ENCODE measurements at places on chromosomes 7 and 10. TPM values are rescaled to one million over a fixed set of nuclear protein-coding genes. Genes with fewer than 3 reads are reported as not detected.

DNA sequence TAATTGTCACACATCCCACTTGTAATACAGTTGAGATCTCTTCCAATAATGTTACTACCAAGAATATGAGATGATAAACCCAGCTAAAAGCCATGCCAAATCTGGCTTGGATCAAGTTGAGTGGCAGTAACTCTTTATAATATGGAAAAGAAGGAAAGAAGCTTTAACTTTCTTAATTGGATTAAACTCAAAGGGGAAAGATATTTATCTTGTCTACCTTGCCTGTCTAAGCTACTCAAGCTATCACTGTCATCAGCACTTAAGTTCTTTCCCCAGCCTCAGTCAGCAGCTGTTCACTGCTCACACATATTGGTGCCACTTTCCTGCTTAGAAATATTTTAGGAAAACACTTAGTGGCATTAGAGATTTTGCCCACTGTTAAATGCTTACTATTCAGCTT is 350.7 kb downstream of the IPMK start:
- no peak for DNase-seq
- H3K36me3 ChIP-seq = no peaks in the 10 kb centered on the region
- no peaks in the 10 kb centered on the region for H3K4me1 ChIP-seq
- no peaks in the 10 kb centered on the region for H3K27me3 ChIP-seq
- no peak overlapping the region for H3K4me3 ChIP-seq

DNA sequence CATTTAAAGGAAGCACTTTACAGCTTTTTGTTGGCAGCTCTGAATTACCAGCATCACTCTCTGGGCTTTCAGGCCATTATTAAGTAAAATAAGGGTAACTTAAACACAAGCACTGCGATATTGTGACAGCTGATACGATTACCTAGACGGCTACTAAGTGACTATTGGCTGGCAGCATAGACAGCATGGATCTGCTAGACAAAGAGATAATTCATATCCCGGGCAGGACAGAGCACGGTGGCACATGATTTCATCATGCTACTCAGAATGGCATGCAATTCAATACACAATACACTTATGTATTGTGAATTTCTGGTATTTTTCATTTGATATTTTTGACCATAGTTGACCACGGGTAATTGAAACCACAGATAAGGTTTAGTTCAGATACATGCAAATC is 522.0 kb upstream of the LRRN3 start:
- peaks cover 3% of the 10 kb centered on the region for H3K4me1 ChIP-seq
- no peaks in the 10 kb centered on the region for H3K27me3 ChIP-seq
- no peaks in the 10 kb centered on the region for H3K36me3 ChIP-seq
- H3K4me3 ChIP-seq = peak overlapping the region; percentile 23
- peak overlapping the region; percentile 28 for H3K27ac ChIP-seq

DNA sequence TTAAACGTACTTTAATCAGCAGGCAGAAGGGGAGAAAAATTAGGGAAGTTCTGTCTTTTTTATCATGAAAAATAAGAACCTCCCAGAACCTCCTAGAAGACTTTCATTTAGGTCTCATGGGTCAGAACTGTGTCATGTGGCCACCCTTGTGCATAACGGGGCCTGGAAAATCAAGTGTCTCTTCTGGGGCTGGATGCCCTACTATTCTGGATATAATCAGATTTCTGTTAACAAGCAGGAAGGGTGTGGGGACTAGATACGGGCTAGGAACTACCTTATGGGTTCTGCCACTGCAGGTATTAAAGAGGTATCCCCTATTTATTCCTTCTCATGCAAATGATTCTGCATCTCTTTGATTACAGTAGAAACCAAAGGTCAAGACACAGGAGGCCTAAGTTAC is 14.1 kb downstream of the LANCL2 start:
- no peak for DNase-seq
- H3K27me3 ChIP-seq = no peaks in the 10 kb centered on the region
- no peak overlapping the region for H3K4me3 ChIP-seq
- no peak overlapping the region for H3K27ac ChIP-seq
- H3K4me1 ChIP-seq = no peaks in the 10 kb centered on the region
- no peaks in the 10 kb centered on the region for H3K36me3 ChIP-seq

DNA sequence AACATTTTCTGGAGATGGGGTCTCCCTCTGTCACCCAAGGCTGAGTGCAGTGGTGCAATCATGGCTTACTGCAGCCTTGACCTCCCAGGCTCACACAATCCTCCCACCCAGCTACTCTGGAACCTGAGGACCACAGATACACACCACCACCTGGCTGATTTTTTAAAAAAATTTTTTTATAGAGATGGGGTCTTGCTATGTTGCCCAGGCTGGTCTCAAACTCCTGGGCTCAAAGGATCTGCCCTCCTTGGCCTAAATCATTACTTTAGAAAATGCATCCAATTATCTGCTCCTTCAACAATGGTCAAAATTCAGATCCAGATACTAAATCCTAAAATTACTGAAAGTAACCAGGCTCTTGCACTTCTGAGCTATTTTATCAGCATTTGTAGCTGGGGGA is 55.2 kb downstream of the CTBP2 start:
- H3K36me3 ChIP-seq = peaks cover 28% of the 10 kb centered on the region
- no peak for DNase-seq
- H3K4me3 ChIP-seq = no peak overlapping the region
- no peaks in the 10 kb centered on the region for H3K4me1 ChIP-seq

- H3K4me3 ChIP-seq = no peak overlapping the region
- H3K27ac ChIP-seq = no peak overlapping the region
- DNase-seq = peak; percentile 89
- peaks cover 26% of the 10 kb centered on the region for H3K4me1 ChIP-seq
Observed at GRCh38 chr10:79424221-79425073, 21.0 kb downstream of the ZCCHC24 start.

Gene LRIT2
- total RNA-seq = not detected

DNA sequence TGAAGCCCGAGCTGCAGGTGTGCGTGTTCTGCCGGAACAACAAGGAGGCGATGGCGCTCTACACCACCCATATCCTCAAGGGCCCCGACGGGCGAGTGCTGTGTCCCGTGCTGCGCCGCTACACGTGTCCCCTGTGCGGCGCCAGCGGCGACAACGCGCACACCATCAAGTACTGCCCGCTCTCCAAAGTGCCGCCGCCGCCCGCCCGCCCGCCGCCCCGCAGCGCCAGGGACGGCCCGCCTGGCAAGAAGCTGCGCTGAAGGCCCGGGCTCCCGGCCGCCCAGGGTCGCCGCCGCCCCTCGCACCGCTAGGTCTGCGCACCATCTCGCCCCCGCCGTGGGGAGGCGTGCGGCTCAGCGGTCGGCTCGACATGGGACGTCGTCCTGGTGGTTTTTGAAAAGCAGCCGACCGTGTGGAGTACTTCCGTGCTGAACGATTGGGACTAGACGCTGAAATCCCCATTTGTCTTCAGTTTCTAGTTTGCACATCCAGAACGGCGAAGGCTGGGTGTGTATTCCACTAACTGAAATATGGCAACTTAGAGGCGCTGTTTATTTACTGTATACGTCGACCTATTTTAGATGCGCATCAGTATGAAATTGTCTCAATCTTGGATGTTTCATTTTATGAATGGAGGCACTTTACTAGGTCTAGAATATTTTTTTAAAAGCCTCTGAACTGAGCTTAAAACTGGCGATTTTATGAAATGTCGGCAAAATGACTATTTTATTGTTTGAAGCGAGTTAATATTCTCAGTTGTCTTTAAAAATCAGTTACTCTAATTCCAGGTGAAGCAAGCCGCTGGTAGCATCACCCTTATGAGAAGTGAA is 1.1 kb downstream of the NANOS1 start:
- H3K27me3 ChIP-seq = no peaks in the 10 kb centered on the region
- peak; percentile 73 for DNase-seq
- H3K4me3 ChIP-seq = peak overlapping the region; percentile 90
- H3K27ac ChIP-seq = peak overlapping the region; percentile 47
- peaks cover 35% of the 10 kb centered on the region for H3K36me3 ChIP-seq
- H3K4me1 ChIP-seq = peaks cover 24% of the 10 kb centered on the region

DNA sequence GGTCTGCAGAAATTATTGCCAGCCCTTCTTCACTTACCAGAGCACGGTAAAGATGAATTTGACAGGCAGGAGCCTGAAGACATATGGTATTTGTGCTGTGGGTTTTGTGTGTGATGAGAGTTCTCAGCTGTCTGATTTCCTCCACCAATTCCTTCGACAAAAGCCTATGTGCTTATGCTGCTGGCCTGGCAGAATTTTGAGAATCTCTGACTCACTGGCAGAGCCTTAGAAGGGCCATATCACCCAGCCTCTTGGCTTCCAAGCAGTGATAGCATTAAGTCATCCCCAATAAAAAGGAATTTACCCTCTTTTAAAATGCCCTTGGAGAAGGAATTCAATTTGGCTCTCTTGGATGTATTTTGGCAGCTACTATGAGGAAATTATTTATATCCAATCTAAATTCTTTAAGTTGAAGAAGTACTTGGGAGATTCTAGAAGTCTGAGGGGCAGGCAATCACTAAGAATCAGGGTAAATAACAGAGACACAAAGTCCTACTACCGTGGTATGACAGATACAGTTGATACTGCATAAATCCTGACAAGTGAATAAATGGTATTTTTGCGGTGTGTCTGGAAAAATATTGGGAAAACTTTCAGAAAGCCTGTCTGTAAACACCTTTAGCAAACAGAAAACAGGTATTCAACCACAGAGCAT is 68.6 kb upstream of the EFCAB10 start:
- peaks cover 4% of the 10 kb centered on the region for H3K4me1 ChIP-seq
- H3K27me3 ChIP-seq = no peaks in the 10 kb centered on the region
- no peak overlapping the region for H3K4me3 ChIP-seq
- peak; percentile 33 for DNase-seq

Gene VIPR2
- 10.2 TPM for total RNA-seq

DNA sequence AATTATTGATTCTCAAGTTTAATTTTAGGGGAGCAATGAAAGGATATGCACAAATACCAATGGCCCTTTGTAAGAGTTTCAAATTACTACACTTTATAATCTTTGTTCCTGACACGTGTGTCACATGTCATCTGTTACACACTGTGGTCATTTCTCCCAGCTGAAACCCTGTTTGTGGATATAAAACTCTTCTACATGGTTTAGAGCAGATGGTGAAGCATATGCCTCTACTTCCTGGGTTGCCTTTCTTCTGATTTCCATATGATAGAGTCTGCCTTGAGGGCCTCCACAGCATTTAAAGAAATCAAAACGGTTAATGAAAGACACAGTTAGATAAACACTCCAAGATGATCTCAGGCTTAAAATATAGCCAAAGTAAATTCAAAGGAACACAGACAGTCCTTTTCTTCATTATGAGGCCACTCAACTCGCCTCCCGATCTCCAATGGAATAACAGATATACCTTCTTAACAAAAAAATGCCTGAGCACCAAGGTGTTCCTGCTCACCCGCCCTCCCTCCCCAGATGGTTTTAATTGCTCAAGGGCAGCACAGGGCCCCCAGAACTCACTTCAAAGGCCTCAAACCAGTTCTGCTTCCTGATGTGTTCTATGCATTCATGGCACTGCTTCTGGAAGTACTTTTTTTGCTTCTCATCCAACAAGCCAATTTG is 75.0 kb downstream of the CPVL start:
- H3K4me3 ChIP-seq = no peak overlapping the region
- H3K4me1 ChIP-seq = peaks cover 12% of the 10 kb centered on the region
- H3K36me3 ChIP-seq = no peaks in the 10 kb centered on the region
- no peak overlapping the region for H3K27ac ChIP-seq

- H3K36me3 ChIP-seq = no peaks in the 10 kb centered on the region
- no peak for DNase-seq
- H3K4me1 ChIP-seq = no peaks in the 10 kb centered on the region
- H3K27me3 ChIP-seq = no peaks in the 10 kb centered on the region
Observed at GRCh38 chr10:130335336-130335735, 199.1 kb downstream of the GLRX3 start.

DNA sequence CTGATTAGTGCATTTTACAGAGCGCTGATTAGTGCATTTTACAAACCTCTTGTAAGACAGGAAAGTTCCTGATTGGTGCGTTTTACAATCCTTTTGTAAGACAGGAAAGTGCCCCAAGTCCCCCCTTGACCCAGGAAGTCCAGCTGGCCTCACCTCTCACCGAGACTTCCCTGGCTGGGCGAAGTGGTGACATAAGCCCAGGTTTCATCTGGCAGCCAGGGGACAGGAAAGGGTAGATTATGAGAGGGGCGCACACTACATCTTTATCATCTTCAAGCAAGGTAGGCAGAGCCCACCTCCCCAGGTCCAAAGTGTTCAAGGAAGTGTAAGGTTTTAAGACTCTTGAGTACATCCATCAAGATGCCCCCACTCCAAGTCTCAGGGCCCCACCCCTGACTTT is 5.5 kb upstream of the GDF10 start:
- H3K27ac ChIP-seq = no peak overlapping the region
- no peaks in the 10 kb centered on the region for H3K4me1 ChIP-seq

DNA sequence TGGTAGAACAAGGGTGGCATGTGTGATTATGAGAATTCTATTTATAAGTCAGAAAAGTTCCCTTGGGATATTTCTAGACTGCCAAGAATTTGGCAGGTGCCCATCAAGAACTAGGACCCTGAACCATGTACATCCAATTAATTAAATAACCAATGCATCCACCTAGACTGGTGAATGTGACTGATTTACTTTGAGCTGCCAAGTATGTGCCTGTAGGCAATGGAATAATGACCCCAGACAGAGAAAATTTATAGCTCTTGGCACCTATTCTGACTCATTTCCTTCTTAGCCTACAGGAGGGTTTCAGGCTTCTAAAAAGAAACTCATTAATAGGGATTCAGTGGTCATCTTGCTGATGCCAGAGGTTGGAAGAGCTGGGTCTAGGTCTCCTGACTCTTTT is 54.9 kb downstream of the KCNH2 start:
- H3K27ac ChIP-seq = no peak overlapping the region
- peaks cover 7% of the 10 kb centered on the region for H3K4me1 ChIP-seq
- H3K36me3 ChIP-seq = no peaks in the 10 kb centered on the region
- H3K4me3 ChIP-seq = no peak overlapping the region
- peaks cover 16% of the 10 kb centered on the region for H3K27me3 ChIP-seq
- DNase-seq = no peak

- H3K36me3 ChIP-seq = no peaks in the 10 kb centered on the region
- no peak overlapping the region for H3K4me3 ChIP-seq
- no peak overlapping the region for H3K27ac ChIP-seq
- no peaks in the 10 kb centered on the region for H3K4me1 ChIP-seq
Observed at GRCh38 chr10:124356701-124357560, 61.8 kb downstream of the OAT start.

DNA sequence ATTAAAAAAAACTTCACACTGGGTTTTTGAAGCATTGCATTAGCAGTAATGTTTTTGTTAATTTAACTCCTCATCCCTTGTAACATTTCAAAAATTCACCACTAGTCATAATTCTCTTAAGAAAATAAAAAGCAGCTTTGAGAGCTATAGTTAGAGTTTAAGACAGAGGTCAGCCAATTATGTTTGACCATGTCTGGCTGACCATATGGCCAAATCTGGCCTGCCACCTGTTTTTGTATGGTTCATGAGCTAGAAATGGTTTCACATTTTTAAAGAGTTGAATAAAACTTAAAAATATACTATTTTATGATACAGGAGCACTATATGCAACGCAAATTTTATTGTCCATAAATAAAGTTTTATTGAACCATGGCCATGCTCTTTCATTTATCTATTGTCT is 73.0 kb upstream of the LRRTM3 start:
- no peaks in the 10 kb centered on the region for H3K27me3 ChIP-seq
- no peak overlapping the region for H3K27ac ChIP-seq
- no peaks in the 10 kb centered on the region for H3K4me1 ChIP-seq
- DNase-seq = no peak
- no peaks in the 10 kb centered on the region for H3K36me3 ChIP-seq
- H3K4me3 ChIP-seq = no peak overlapping the region

- no peaks in the 10 kb centered on the region for H3K27me3 ChIP-seq
- peak; percentile 90 for DNase-seq
- H3K4me3 ChIP-seq = no peak overlapping the region
- no peaks in the 10 kb centered on the region for H3K36me3 ChIP-seq
- peaks cover 2% of the 10 kb centered on the region for H3K4me1 ChIP-seq
Observed at GRCh38 chr7:149662591-149663095, 110.7 kb downstream of the ZNF467 start.
